ENCODE measurements at places on chromosomes 1 and 21. TPM values are rescaled to one million over a fixed set of nuclear protein-coding genes. Genes with fewer than 3 reads are reported as not detected.

DNA sequence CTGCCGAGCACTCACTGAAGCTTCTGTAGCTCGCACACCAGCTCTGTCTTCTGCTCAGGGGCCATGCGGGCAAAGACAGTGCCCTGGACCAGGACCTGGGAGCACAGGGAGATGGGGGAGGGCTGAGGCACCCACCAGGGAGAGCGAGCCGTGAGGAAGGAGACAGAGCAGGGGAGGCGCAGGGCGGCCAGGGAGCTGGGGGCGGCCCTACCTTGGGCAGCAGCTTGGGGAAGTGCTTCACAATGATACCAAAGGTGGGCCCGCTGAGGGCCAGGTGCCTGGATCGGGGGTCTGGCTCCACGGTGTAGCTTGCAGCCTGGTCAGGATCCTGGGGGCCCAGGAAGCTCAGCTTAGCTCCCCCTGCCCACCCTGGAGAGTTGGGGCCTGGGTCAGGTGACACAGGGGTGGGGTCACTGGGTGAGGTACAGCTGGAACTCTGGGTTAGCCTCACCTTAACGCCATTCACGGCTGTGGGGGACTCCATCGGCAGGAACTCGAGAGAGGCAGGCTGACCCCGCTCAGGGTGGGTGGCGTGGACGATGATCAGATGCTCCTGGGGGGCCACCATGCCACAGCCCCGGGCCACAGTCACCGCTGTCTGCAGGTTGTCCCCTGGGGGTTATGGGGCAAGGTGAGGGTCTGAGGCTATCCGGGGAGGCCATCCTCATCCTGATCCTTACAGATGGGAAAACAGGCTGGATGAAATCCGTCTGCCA lies 9.4 kb upstream of the MFAP2 start:
- H3K36me3 ChIP-seq: peaks cover 13% of the 10 kb centered on the region
- no peak overlapping the region for H3K4me3 ChIP-seq
- no peak for DNase-seq
- H3K4me1 ChIP-seq: peaks cover 8% of the 10 kb centered on the region

GRCh38 chr1:112636056-112636455 lies 16.4 kb downstream of the CAPZA1 start:
- H3K4me1 ChIP-seq: peaks cover 68% of the 10 kb centered on the region
- no peaks in the 10 kb centered on the region for H3K36me3 ChIP-seq
- H3K27ac ChIP-seq: peak overlapping the region; percentile 59
- no peaks in the 10 kb centered on the region for H3K27me3 ChIP-seq

The ZSCAN20 gene
- 3.3 TPM for total RNA-seq

GRCh38 chr1:10773376-10773775 lies 23.1 kb downstream of the CASZ1 start:
- no peak for DNase-seq
- H3K4me1 ChIP-seq: peaks cover 48% of the 10 kb centered on the region
- H3K27ac ChIP-seq: peak overlapping the region; percentile 91
- H3K36me3 ChIP-seq: no peaks in the 10 kb centered on the region

GRCh38 chr1:145999321-146000024 lies 3.1 kb upstream of the TXNIP start:
- H3K4me3 ChIP-seq: no peak overlapping the region
- H3K36me3 ChIP-seq: peaks cover 9% of the 10 kb centered on the region
- H3K27me3 ChIP-seq: no peaks in the 10 kb centered on the region
- peak overlapping the region; percentile 99 for H3K27ac ChIP-seq
- H3K4me1 ChIP-seq: peaks cover 33% of the 10 kb centered on the region
- no peak for DNase-seq

- H3K27ac ChIP-seq: no peak overlapping the region
- peaks cover 5% of the 10 kb centered on the region for H3K4me1 ChIP-seq
- no peak overlapping the region for H3K4me3 ChIP-seq
- no peaks in the 10 kb centered on the region for H3K27me3 ChIP-seq
Measured at GRCh38 chr1:21060523-21060922, 116.2 kb downstream of the EIF4G3 start.

- peak overlapping the region; percentile 76 for H3K27ac ChIP-seq
- H3K36me3 ChIP-seq: no peaks in the 10 kb centered on the region
- peak overlapping the region; percentile 63 for H3K4me3 ChIP-seq
Measured at GRCh38 chr1:112501810-112502641, 6.7 kb upstream of the WNT2B start.

DNA sequence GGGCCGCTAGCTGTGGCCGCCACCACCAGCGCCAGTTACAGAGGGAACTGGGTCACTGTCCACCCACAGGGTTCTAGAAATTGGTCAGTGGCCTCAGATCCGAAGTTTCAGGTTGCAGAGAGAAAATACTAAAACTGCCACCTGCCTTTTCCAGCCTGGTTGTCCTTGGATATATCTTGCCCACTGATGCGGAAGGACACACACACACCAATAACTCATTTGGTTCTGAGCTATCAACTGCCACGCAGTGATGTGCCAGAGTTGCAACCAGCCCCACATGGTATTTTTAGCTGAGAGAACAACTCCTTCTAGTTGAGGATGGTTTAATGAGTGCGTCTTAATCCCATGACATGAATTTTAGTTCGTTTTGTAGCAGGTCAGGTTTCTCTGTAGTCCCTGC lies 68.1 kb downstream of the SH3BGR start:
- no peak for DNase-seq
- H3K4me3 ChIP-seq: no peak overlapping the region
- no peaks in the 10 kb centered on the region for H3K36me3 ChIP-seq
- no peaks in the 10 kb centered on the region for H3K27me3 ChIP-seq
- no peaks in the 10 kb centered on the region for H3K4me1 ChIP-seq

- H3K4me3 ChIP-seq: no peak overlapping the region
- no peak for DNase-seq
- peaks cover 55% of the 10 kb centered on the region for H3K4me1 ChIP-seq
- peak overlapping the region; percentile 91 for H3K27ac ChIP-seq
- no peaks in the 10 kb centered on the region for H3K27me3 ChIP-seq
Measured at GRCh38 chr21:45318556-45319404, 31.1 kb upstream of the POFUT2 start.

DNA sequence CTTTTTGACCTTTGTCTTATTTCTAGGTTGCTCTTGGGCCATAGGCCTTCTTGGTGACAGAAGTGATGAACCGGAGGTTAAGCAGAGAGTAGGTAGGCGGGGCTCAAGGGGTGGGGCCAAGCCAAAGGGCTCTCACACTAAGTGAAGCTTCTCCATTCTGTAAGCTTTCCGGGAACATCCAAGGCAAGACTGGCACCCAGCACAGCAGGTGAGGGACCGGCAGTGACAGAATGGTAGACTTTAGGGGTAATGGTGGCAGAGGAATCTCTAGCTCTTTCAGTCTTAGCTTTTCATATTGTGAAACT lies at the start of gene TNFAIP8L2:
Gene TNFAIP8L2 (plus strand): TSS at position 135 of the 305 bp plus-strand sequence. CDS start 2,049 bp downstream, outside the sequence.
- H3K4me1 ChIP-seq: no peaks in the 10 kb centered on the region
- H3K27ac ChIP-seq: peak within 1 kb of the TSS; percentile 57
- DNase-seq: no peak
- peak within 1 kb of the TSS; percentile 32 for H3K4me3 ChIP-seq
- H3K27me3 ChIP-seq: no peaks in the 10 kb centered on the region
- no peaks in the 10 kb centered on the region for H3K36me3 ChIP-seq

The PLA2G2F gene
- total RNA-seq: not detected

DNA sequence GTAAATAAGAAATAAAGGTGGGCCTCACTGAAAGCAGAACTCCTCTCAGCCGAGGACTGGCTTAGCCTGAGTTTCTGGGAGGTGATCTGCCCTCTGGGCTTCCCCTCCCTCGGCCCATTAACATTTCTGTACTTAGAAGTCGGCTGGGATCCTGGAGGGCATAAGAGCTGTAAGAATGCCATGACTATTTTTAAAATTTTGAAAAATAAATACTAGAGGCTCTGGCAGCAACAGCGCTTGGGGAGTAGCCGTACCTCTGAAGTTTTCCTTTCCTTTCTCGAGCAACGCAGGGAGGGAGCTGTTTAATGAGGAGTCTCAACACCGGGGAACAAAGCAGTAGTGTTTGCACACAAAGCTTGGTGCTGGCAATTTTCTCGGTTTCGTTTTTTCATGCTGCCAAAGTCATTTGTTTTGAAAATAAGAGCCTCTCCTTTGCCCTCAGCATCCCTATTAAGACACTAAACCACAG lies 498.7 kb downstream of the SMYD3 start:
- peak overlapping the region; percentile 21 for H3K4me3 ChIP-seq
- no peaks in the 10 kb centered on the region for H3K36me3 ChIP-seq
- H3K4me1 ChIP-seq: no peaks in the 10 kb centered on the region

Data from esophagus squamous epithelium (tissue), 5 donors.